ENCODE measurements at places on chromosomes 5 and 9.

- no peak for DNase-seq
These were observed 4.2 kb upstream of the UGT3A2 start for GRCh38 chr5:36070687-36071571.

DNA sequence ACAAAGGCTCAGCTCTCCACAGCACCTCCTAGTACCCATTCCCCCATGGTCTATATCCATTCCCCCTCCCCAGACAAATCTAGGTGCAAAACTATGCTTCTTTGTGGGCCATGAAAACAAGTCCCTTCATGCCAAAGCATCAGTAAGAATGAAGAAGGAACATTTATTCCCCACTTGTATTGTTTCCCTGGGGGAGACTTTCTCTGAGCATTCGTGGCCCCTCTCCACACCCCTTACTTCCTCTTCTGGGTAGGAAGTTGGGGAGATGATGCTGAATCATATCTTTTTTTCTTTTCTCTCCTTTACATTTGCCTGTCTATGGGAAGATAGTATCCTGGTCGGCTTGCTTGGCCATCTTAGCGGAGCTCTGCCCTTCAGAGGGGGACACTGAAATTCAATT is 246.8 kb downstream of the NSG2 start:
- DNase-seq: no peak

DNA sequence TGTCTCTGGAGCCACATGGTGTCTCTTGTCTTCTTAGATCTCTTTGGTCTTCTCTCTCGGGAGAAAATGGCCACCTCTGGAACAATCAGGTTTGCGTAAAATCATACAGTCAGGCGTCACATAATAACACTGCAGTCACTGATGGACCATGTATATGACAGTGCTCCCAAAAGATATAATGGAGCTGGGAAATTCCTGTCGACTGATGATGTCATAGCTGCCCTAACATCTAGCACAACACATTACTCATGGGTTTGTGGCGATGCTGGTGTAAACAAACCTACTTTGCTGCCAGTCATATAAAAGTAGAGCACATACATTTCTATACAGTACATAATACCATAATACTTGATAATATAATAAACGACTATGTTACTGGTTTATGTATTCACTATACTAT is 30.1 kb upstream of the RAI14 start:
- DNase-seq: no peak

GRCh38 chr5:14582797-14583137 is 1.2 kb downstream of the OTULINL start:
- DNase-seq: no peak

GRCh38 chr5:113263545-113263944 is 171.2 kb downstream of the TSSK1B start:
- DNase-seq: no peak

DNA sequence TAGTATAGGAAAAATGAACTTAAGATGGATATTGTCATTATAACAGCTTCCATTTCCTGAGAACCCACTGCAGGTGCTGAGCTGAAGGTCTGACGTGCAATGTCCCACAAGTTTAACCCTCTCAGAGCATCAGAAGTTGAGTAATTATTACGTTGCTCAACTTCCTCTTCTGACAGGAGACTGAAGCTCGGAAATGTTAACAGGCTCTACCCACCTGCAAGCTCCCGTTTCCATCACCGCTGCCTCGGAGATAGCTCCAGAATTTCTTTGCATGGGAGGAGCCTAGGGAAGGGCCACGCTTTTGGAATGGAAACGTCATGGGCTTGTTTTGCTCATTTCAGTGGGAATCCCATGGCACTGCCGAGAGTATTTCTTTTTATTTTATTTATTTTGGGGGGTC is 1.0 kb upstream of the NTMT1 start:
- no peak for DNase-seq

DNA sequence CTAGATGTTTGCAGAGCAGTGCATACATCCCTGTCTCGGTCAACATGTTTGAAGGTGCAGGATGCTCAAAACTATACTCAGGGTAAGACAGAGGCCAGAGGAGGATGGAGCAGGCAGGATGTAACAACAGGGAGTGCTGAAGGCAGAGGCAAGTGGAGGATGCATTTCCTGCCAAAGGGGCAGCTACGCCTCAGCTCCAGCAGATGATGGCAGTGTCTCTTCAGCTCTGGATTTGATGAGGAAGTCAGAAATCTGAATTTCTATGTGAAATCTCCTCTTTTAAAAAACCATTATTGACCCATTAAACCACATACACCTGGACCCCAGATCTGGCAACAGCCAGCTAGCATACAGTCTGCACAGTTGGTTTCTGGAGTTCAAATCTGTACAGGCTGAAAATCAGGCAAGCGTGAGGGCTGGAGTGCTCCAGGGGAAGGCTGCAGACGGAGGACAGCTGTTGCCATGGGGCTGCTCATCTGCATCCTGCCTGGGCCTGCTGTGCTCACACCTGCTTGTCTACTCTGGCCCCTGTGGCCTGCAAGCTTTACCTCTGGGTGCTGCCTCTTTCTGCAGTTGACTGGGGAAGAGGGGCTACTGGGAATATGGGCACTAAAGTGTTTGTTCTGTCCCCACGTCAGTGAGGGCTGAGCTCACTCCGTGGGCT is 152.9 kb upstream of the SLC28A3 start:
- DNase-seq: no peak

DNA sequence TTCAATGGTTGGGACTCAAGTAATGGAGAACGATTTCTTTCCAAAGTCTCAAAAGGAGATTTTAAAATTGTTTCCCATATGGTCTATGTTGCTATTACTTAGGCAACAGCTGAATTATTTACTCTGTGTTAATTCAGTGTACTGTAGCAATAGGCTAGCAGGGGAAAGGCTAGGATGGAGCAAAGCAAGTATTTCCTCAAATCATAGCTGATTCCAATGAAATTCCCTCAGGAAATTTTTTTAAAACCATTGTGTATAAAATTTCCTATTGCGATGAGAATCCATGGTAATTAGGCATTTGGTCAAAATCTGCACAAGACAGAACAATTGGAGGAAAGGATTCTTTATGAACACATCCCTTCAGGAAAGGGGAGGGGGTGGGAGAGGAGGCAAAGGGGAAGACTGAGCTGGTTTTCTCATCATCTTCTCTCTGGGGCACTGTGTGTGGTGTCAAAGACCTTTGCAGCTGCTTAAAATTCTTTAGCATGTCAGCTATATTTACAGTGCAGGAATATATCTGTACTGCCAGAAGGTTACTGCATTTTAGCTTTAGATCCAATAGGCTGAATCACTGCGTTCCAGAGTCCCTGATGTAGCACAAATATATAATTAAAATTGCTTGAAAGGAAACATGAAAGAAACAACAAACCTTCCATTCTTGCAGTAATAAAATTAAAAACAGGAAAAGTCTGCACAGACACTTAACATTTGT is 95.3 kb downstream of the ZNF608 start:
- no peak for DNase-seq

GRCh38 chr9:221989-222776 is 7.5 kb downstream of the DOCK8 start:
- no peak for DNase-seq

GRCh38 chr5:126915496-126915895 is 114.9 kb downstream of the MARCHF3 start:
- DNase-seq: no peak

DNA sequence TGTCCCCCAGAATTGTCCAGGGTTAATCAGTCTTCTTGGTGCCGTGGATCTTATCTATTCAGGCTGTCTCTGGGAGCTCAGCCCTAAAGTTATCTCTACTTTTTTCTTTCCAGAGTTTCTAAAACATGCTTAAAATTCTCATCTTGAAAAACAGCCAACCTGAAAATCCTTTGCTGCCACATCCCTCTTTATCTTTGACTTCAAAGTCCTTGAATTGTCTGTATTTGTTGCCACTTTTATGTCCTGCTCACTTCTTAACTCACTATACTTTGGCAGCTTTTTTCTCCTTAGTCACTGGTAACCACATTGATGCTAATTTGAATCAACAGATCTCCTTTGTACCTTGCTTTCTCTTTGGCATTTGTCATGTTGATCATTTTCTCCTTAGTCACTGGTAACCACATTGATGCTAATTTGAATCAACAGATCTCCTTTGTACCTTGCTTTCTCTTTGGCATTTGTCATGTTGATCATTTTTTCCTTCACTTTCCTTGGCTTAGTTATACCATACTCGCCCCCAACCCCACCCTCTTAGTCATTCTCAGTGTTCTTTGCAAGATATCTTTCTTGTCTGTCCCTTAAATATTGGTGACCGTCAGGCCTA is 8.5 kb downstream of the DMXL1 start:
- DNase-seq: no peak

GRCh38 chr9:109880276-109881169 is 100.5 kb downstream of the PALM2AKAP2 start:
- no peak for DNase-seq

DNA sequence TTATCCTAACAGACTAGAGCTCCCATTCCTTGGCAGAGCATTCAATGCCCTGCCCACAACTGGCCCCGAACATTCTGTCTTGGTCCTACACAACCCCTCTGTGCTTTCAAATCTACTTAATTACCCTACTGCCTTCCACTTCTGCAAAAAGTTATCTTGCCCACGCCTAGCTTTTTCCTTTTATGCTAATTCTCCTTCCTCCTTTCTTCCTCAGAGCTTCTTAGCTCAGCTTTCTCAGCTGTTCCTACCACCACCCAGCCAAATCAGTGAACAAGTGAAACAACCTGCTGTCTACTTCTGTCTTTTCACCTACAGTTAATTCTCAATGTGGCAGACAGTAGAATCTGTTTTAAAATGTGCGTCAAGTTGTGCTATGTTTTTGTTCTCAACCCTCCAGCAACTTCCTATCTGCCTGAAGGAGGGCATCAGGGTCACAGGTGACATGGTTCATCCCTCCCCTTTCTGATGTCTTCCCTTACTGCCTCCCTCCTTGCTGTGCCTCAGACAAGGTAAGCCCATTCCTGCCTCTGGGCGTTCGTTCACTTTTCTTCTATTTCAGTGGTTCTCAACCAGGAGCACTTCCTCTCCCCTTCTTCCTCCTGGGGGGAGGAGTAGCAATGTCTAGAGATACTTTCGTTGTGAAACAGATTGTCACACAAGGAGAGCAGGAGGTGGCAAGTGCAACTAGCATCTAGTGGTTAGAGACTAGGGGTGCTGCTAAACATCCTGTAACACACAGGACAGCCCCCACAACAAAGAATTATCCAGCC is 1.3 kb upstream of the REEP5 start:
- no peak for DNase-seq

DNA sequence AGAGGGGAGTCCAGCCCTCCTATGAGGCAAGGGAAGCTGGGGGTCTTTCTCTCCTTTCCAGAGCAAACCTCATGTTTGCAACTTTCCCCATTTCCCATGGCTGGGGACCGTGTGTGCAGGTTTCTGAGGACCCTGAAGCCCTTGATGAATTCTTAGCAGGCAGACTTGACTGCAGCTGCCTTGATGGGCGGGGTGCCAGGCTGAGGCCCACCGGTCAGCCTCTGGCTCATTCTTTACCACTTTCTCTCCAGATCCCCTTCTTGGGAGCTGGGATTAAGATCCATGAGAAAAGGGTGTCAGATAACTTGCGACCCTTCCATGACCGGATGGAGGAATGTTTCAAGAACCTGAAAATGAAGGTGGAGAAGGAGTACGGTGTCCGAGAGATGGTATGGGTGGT is 30.0 kb upstream of the FOXI1 start:
- no peak for DNase-seq

- DNase-seq: no peak
These were observed 69.0 kb upstream of the FST start for GRCh38 chr5:53411388-53411787.

DNA sequence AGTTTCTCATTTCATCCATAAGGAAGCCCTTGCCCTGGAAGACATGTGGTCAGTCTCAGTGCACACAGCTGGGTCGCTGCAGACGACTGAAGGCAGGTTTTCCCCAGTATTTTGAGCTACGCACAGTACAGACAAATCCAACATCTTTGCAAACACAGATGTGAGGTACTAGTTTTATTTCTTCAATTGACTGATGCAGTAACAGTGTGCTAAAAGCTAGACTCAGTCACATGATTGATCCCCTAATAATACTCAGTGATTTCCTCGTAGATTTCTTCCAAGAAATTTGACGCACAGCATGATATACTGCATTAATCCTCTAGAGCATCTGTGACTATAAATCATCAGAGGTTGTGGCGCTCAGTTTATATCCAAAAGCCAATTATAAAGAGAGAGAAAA is 346.1 kb downstream of the DIRAS2 start:
- no peak for DNase-seq

- DNase-seq: no peak
These were observed 12.6 kb downstream of the PDE6A start for GRCh38 chr5:149931992-149932436.

- DNase-seq: no peak
These were observed 228.9 kb downstream of the SH3GL2 start for GRCh38 chr9:17807613-17808282.

DNA sequence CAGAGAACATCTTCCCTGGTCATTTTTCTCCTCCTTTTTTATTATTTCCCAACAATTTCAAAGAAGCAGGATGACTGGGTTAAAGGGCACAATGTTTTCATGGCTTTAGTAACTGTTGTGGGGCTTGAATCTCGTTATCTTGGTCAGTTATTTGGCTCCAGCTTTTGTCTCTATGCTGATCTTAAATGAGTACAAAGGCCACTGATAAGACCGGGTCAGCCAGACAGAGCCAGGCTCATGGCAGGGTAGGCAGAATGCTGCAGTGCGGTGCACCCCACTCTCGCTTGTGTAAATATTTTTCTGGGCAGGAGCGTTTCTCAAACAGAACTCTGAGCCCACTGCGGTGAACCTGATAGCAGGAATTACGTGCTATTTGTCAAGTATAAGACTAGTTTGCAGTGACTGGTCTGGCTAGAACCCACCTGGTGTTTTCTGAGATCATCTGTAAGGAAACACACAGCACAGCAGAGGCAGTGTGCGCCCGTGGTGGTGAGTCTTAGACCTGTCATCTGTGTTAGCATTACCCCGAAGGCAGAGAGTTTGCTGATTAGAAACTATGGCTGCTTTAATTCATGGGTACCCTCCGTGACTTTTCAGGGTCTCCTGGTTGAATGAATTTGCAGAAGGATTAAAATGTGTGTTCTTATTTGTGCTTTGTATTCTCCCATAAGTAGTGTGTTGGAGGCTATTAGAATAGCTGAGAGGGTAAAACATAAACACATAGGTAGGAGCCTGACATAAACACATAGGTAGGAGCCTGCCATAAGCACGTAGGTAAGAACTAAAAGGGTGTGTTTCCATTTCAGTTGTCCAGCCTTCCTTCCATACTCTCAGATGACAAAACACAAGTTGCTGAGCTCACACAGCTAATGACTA is 158.6 kb upstream of the DMRT1 start:
- DNase-seq: no peak

DNA sequence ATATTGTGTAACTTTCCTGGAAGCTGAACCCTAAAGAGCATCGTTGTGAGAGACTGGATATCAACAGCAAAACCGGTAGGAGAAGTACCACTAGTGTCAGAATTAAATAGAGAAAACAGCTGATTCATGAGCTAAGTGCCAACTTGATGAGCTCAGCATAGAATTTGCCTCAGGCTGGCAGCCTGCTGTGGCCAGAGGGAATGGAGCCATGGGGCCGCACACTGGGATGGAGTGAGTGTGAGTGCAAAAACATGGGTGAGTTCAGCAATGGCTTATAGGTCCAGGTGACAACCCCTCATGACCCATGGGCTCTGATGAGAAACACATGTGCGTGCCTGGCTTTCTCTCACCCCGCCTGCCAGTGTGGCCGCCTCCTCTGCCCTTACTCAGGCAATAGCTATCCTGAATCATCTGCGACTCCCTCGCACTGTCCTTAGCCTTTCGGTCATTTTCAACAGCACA is 25.4 kb downstream of the ADAMTS16 start:
- DNase-seq: no peak

GRCh38 chr9:90054810-90055209 is 450.0 kb downstream of the GADD45G start:
- no peak for DNase-seq

GRCh38 chr9:87002517-87002916 is 55.2 kb upstream of the GAS1 start:
- DNase-seq: no peak

Data from activated T-helper 1 cell treated with anti-CD3 and anti-CD28 coated beads, Interleukin-2, amount 50 U/mL, for 16 hours (primary cell).